ENCODE measurements at places on chromosomes 3 and 15.

GRCh38 chr3:43043071-43043766, 62.7 kb downstream of the POMGNT2 start:
- DNase-seq: no peak

- DNase-seq: peak; percentile 29
These were observed 33.7 kb downstream of the UQCC5 start for GRCh38 chr3:52570076-52570475.

DNA sequence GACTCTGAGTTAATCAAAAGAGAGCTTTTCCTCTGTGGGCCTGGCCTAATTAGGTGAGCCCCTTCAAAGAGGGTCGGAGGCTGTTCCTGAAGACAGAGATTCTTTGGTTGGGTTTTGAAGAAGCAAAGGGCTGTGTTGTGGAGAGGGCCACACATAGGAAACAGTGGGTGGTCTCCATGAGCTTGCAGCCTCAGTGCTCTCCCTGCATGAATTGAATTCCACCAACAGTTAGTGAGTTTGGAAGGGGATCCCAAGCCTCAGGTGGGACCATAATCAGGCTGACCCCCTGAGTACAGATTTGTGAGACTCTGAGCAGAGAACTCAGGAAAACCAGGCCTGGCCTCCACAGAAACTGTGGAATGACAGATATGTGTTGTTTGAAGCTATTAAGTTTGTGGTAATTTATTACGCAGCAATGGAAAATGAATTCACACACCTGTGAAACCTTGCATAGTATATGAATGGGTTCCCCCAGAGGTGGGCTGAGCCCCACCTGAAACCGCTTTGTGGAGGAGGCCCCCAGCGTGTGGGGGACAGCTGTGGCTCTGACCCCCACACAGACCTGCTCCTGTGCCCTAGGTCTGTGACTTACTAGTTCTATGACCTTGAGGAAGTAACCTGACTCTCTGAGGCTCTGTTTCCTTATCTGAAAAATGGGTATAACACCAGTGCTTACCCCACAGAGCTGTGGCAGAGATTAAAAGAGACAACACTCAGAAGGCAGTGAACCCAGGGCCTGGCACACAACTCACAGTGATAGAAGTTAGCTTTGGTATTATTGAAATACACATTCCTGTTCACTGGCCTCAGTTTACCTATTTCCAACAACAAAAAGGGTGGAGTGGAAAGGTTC, 431.3 kb downstream of the FOXP1 start:
- DNase-seq: no peak

DNA sequence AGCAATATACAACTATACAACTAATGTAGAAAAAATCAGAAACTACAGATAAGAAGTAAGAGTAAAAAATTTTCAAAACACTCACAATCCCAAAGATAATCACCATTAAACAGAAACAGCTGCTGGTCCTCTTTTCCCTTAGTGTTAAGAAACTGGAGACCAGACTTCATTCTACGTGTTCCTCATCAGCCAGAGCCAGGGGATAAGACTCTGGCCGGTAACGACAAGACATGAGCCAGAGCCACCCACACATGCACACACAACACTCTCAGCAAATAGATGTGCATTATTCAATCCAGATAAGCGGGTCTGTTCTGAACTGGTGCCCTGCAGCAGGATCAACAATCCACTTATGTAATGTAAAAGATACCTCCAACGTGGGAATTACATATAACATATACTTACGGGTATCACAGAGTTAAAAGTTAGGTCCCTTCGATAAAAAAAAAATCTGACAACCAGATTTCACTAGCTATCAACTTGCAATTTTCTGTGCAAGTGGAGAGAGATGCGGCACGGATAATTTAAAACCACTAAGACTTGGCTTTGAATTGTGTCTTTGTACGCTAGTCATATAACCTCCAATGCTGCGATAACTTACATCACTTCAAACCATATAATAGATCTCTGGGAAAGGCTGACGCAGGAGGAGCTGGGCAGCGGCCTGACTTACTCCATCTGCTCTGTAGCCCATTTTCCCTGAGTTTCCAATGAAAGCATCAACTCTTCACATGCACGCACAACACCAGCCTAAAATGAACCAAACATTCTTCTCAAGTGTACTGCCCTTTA, 17.8 kb downstream of the PRICKLE2 start:
- peak; percentile 65 for DNase-seq

DNA sequence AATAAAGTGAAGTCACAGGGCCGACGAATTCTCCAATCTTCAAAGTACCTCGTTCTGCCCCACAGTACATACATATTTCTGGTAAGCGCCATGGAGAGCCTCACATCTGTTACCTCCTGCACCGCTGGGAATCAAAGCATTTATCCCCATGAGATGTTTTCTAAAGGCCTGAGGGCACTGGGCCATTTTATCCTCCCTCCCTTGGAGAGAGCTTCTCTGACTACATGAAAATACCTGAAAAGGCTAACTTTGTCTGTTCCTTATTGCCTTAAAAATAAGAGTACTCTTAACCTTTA, 148.1 kb downstream of the RORA start:
- no peak for DNase-seq

DNA sequence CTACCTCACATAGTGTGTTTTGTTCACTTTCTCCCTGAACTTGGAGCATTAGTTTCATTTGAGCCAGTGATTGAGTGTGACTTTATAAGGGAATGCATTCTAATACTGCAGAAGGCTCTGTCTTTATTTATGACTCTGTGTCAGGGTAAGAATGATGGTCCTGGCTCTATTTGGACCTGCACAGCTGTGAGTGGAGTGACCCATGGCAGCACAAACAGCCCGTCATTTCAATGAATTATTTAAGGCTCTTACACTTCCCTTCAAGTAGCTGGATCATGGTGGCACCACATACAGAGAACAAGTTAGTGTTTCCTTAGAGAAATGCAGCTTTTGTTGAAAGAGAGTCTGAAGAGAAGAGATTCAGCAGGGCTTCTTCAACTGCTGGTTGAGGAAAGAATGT, 16.4 kb downstream of the TMEM108 start:
- DNase-seq: no peak

DNA sequence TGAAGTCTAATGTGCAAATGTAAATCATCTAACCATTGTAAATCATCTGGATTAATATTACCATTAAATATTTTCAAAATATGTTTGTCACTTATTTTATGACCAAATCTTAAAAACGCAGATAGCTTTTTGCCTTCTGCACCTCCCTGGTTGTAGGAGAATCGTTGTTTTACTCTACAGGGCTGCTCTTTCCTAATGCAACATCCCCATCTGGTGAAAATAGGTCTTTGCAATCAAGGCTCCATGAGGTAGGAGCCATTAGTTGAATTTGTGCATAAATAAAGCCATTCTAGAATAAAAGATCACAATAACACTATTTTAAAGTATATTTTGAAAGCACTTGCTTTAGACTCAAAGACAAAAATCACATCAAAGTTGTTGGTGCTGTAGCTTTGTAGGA, 535.6 kb upstream of the AGTR1 start:
- DNase-seq: no peak

- DNase-seq: no peak
These were observed 22.7 kb downstream of the ERICH6 start for GRCh38 chr3:150681057-150681456.

DNA sequence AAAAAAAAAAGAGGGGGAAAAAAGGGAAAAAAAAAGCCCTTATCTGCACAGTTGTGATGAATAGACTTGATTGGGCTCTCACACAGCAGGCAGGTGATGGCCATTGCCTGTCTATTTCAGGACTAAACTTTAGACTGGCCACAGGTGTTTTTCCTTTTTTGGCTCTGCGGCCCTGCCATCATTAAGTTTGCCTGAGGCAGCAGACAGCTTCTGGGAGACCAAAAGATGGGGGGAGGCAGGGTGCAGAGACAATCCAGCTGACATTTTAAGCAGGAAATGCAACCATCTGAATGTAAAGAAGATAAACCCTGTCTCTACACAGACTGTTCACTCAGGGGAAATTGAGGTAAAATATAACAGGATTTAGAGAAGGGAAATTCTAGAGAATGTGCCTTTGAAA, 295.0 kb upstream of the KCNH8 start:
- DNase-seq: no peak

- no peak for DNase-seq
These were observed 130.4 kb downstream of the PPM1L start for GRCh38 chr3:160886421-160886820.

- DNase-seq: no peak
These were observed 136.5 kb upstream of the CHRNA7 start for GRCh38 chr15:31893780-31894179.

GRCh38 chr3:132342183-132342582, 25.0 kb downstream of the ACP3 start:
- DNase-seq: no peak

DNA sequence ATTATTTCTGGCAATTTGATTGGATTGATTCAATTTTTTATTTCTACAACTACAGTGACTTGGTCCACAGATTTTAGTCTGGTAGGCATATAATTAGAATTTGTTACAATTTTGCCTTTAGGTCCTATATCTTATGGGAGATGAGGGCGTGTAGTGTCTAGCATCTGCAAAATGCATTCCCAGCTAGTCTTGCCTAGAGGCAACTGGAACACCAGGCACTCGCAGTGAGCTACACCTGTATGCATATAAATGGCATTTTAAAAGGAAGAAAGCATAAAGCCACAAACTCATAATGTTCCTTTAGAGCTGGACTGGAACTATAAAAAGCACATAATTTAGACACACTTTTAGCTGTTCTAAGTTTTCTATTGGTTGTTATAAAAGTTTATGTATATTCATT, 17.9 kb upstream of the SPPL2A start:
- no peak for DNase-seq
